ENCODE measurements at places on chromosomes 3 and 15. TPM values are rescaled to one million over a fixed set of nuclear protein-coding genes. Genes with fewer than 3 reads are reported as not detected.

FSIP1 gene
- total RNA-seq = 7.4 TPM

CD200R1 gene
- 0.25 TPM for total RNA-seq

EPHB1 gene
- total RNA-seq = 29.0 TPM

NUTM1 gene
- not detected for total RNA-seq

FGD5 gene
- total RNA-seq = 3.4 TPM

ANKRD28 gene
- total RNA-seq = 70.1 TPM

LRRC31 gene
- not detected for total RNA-seq

Measured in temporal lobe (tissue), 4 donors.